ENCODE measurements at places on chromosomes 1 and 21.

- peak; percentile 93 for DNase-seq
These were observed 20.2 kb downstream of the SDC3 start for GRCh38 chr1:30888391-30888790.

- DNase-seq = no peak
These were observed 18.8 kb downstream of the PLA2G2A start for GRCh38 chr1:19960591-19960990.

GRCh38 chr1:177800400-177801088, 169.3 kb downstream of the SEC16B start:
- DNase-seq = peak; percentile 61

GRCh38 chr1:221663321-221663720, 78.6 kb downstream of the DUSP10 start:
- DNase-seq = no peak

- no peak for DNase-seq
These were observed 21.9 kb upstream of the GPR157 start for GRCh38 chr1:9150582-9151327.

DNA sequence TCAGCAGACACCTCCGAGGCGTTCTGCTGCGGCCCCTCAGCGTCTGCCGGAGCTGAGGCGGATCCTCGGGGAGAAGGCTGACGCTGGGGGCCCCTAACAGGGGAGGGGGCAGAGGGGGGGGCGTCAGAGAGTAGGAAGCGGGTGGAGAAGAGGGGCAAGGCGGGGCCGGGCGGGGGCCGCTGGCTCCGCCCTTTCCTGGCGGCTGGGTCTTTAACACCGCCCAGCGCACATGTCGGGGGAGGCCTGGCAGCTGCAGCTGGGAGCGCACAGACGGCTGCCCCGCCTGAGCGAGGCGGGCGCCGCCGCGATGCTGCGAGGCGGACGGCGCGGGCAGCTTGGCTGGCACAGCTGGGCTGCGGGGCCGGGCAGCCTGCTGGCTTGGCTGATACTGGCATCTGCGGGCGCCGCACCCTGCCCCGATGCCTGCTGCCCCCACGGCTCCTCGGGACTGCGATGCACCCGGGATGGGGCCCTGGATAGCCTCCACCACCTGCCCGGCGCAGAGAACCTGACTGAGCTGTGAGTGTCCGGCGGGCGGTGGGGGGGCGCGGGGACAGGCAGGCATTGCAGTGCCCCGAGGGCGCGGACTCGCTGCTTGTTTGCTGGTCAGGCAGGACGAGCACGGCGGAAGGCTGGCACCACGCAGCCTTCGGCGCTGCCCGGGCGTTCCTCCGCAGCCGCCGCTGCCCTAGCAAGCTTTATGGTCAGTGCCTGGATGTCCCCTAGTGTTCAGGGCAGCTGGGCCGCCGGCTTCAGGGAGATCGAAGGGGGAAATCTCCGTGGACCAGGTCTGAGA, at the start of gene NTRK1:
Gene NTRK1 (plus strand): TSS at position 238 of the 796 bp plus-strand sequence. CDS start 70 bp downstream, at position 308.
- peak; percentile 67 for DNase-seq

DNA sequence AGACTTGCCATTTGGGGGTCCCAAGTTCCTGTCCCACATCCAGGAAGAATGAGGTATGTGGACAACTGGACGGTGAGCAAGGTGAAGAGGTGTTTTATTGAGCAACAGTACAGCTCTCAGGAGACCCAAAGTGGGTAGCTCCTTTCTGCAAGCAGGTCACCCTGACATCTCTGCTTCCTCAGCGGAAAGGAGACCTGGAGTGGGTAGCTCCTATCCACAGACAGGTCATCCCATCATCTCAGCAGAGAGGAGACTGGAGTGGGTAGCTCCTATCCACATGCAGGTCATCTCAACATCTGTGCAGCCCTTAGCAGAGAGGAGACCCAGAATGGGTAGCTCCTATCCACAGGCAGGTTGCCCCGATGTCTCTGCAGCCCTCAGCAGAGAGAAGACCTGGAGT, 13.8 kb upstream of the FNBP1L start:
- DNase-seq = no peak

DNA sequence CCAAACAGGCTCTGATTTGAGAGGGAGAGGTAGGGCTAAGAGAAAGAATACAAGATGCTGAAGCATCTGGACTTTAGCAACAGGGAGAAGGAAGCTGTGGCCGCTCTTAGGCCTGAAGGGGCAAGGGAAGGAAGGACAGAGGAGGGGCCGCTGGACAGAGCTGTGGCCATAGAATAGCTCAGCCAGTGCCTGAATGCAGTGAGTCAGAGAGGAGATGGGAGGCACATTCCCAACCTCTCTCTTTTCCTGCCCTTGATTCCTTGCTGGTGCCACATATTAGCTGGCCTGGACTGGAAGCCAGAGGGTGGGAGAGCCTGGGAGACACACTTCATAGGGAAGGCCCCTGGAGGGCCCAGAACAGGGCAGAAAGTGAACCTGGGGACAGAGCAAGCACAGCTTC, 83.4 kb upstream of the POU3F1 start:
- DNase-seq = peak; percentile 62

GRCh38 chr1:237507005-237507404, 383.7 kb downstream of the ZP4 start:
- DNase-seq = no peak

DNA sequence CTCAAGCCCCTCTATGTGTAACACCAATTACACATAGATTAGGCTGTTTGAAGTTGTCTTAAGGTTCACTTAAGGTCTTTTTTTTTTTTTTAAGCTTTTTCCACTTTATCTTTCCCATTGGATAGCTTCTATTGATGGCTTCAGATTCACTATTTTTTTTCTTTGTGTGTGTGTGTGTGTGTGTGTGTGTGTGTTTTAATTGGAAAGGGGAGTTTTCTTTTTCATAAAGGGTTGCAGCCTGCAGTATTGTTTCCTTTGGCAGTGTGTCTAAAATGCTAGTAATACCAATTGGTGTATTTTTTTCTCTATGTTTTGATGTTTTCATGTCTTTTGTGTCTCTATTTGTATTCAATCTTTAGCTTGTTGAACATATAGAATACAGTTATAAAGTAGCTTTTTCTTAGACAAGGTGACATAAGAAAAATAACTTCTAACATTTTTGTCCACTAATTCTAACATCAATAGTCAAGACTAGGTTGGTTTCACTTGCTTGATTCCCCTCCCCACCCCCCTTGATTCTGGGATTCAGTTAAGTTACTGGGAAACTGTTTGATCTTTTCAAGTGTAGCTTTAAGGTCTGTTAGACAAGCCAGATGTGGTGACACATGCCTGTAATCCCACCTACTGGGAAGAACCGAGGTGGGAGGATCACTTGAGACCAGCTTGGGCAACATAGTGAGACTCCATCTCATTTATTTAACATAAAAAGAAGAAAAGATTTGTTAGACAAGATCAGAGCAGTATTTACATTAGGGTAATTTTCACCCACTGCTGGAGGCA, 21.4 kb downstream of the PRRC2C start:
- DNase-seq = no peak

- peak; percentile 73 for DNase-seq
These were observed 6.1 kb downstream of the IER5 start for GRCh38 chr1:181094416-181095212.

DNA sequence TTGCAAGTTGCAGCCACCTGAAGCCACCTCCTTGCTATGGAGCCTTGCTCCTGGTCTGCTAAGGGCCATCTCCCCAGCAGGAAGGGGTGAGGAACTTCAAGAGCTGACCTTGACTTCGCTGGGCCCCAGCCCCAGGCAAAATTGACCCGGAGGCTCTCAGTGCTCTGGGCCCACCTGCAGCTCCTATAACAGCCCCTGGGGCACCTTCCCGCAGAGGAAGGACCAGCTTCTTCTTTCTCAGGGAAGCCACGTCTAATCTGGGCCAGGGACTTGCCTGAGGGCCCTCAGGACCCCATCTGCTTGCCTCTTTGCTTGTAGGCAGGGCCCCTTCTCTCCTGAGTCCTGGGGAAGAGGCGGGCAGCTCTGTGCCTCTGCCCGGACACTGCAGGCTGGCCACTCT, 30.9 kb upstream of the GNPAT start:
- no peak for DNase-seq

DNA sequence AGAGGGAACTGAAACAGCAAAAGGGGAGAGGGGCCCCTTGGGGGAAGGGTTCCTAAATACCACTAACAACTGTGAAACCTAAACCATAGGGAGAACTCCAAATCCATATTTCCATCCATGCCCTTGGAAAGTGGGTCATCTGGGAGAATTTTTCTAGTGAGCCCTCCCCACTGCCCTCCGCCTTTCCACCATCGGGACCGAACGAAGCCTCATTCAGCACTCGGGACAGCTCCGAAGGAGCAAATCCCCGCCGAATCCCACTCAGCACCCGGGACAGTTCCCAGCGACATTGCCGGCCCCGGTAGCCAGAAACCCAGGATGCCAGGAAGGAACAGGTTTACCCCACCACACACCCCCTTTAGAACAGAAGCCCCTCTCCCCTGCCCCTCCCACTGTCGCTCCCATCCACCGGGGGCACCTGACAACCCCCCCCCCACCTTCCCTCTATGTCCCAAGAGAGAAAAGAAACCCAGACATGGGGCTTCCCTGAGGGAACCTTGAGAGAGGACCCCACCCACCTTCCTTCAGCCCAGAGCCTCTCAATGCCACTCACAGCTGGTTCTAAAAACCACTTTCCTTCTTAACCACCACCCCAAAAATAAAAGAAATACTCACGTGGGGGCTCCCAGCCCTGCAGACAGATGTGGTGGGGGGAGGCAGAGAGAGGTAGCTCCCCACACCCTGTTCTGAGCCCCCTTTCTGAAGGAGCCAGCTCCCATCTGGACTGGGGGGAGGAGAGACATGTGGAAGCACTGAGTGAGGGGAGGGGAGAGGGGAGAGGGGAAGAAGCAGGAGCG, 4.5 kb downstream of the DLGAP3 start:
- peak; percentile 95 for DNase-seq

DNA sequence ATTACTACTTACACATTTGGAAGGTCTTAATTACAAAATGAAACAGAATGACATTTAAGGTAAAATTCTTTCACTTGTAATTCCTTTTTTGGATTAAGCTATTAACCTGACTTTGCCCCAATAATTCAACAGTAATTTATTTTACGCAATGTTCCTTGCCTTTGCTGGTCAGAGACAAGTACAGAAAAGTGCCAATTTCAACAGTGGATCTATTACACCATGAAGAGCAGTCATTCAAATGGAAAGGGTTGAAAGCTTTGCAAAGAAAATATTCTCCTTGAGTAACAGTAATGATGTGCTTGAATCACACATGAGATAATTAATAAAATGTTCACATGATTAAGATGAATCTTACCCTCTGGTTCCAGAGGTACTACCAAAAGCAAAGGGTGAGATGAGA, 84.7 kb downstream of the APP start:
- no peak for DNase-seq

DNA sequence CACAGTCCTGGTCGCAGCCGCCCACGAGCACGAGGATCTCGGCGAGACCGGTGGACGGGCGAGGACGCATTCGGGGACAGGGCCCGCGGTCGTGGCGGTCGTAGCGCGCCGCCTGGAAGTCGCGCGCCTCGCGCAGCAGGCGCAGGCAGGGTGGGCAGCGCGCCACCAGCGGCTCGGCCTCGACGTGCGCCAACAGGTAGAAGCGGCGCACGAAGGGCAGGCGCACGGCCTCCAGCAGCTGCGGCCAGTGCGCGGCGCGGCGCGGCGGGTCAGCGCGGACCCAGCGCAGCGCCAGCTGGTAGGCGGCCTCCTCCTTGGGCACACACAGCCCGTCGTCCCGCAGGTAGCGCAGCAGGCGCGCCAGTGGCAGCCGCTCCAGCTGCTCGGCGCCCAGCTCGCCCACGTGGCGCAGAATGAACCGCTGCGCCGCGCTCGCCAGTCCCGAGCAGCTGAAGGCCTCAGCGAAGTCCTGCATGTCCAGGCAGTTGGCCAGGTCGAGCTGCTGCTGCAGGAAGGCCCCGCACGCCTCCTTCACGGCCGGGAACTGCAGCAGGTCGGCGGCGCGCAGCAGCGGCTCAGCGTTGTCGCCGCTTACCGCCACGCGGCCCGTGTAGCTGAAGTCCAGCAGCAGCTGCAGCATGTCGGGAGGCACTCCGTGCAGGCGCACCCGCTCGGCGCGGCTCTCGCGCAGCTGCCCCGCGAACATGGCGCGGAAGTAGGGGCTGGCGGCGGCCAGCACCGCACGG, 573 bp downstream of the KLHL21 start:
- DNase-seq = no peak

GRCh38 chr1:191558379-191558778, 599.9 kb upstream of the RGS18 start:
- DNase-seq = no peak

GRCh38 chr1:228141226-228142044, 1.4 kb downstream of the GUK1 start:
- no peak for DNase-seq

GRCh38 chr1:3368711-3369445, 85.6 kb upstream of the ARHGEF16 start:
- DNase-seq = no peak

DNA sequence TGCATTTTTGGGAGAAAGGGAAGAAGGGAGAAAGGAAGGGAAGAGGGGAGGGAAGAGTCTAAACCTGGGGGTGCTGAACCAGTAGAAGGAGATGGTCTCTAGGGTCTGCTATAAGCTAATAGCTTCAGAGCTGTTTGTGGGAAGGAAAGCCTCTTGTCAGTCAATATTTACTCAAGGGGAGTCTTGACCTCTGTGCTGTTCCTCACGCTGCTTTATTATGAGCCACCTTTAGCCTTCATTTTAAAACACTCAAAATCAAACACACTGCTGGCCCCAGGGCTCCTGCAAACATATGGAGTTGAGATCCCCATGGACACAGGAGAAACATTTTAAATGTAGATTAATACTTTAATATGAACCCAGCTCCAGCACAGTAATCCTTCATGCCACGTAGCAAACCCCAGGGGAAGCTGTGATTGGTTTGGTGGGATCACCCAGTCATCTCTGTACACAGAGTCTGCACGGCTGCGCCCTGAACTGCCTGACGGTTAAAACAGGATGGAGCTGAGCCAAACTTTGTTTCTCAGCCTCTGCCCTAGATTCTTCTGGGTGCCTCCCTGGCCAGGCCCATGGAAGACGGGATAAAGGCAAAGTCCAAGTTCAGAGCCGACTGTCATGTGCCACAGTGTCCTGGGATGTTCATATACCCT, 40.2 kb upstream of the VWA5B1 start:
- DNase-seq = no peak

DNA sequence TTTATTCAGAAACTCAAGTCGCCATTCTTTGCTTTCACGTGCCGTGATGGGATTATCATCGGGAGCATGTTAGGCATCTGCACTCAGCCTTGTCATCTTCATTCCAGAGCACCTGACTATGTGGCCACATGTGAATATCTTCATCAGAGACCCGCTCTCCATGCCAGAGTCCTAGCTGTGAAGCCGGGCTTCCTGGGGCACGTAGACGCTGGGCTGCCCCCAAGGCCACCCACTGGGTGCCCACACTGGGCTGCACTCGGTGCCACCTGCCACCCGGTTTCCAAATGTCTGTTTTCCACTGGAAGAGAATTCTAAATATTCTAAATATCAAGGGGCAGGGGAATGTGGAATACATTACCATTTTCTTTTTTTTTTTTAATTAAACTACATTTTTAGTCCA, 43.8 kb downstream of the SLC37A1 start:
- DNase-seq = no peak

GRCh38 chr1:166944186-166944967, 31.0 kb downstream of the ILDR2 start:
- DNase-seq = peak; percentile 21
